Stomach (tissue), 19 donors: ENCODE measurements at places on chromosomes 2 and 18. TPM values are rescaled to one million over a fixed set of nuclear protein-coding genes. Genes with fewer than 3 reads are reported as not detected.

MAIP1 gene
- not detected for total RNA-seq

- no peak overlapping the region for H3K27ac ChIP-seq
- no peaks in the 10 kb centered on the region for H3K4me1 ChIP-seq
- no peaks in the 10 kb centered on the region for H3K27me3 ChIP-seq
- no peak for DNase-seq
- no peaks in the 10 kb centered on the region for H3K36me3 ChIP-seq
- no peak overlapping the region for H3K4me3 ChIP-seq
Observed at GRCh38 chr2:189297446-189297845, 117.9 kb upstream of the COL5A2 start.

- H3K36me3 ChIP-seq: no peaks in the 10 kb centered on the region
- H3K4me1 ChIP-seq: no peaks in the 10 kb centered on the region
- no peak overlapping the region for H3K4me3 ChIP-seq
- DNase-seq: peak; percentile 30
- H3K27me3 ChIP-seq: no peaks in the 10 kb centered on the region
Observed at GRCh38 chr2:209458008-209458979, 34.4 kb downstream of the MAP2 start.

DNA sequence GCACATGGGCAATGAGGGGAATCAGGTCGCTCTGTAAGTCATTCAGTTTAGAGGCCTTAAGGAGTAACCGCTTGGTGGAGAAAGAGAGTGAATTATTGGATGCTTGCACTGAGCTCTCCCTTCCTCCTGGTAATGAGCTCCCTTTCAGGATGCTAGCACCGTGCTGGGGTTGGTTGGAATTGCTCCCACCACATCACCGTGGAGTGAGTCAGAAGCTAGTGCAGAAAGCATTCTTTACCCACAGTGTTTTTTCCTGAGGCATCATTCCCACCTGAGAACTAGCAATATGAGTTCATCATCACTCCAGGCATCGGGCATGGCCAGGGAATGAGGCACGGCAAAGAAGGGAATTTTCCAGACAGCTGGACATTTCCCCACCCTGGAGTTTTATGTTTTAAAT lies 57.6 kb downstream of the ITGB6 start:
- no peaks in the 10 kb centered on the region for H3K4me1 ChIP-seq
- H3K4me3 ChIP-seq: no peak overlapping the region
- H3K27ac ChIP-seq: peak overlapping the region; percentile 54
- H3K36me3 ChIP-seq: peaks cover 3% of the 10 kb centered on the region
- H3K27me3 ChIP-seq: no peaks in the 10 kb centered on the region

GRCh38 chr2:195150819-195151218 lies 506.2 kb upstream of the SLC39A10 start:
- H3K27me3 ChIP-seq: no peaks in the 10 kb centered on the region
- H3K36me3 ChIP-seq: no peaks in the 10 kb centered on the region
- no peak overlapping the region for H3K4me3 ChIP-seq
- no peaks in the 10 kb centered on the region for H3K4me1 ChIP-seq
- H3K27ac ChIP-seq: no peak overlapping the region

DNA sequence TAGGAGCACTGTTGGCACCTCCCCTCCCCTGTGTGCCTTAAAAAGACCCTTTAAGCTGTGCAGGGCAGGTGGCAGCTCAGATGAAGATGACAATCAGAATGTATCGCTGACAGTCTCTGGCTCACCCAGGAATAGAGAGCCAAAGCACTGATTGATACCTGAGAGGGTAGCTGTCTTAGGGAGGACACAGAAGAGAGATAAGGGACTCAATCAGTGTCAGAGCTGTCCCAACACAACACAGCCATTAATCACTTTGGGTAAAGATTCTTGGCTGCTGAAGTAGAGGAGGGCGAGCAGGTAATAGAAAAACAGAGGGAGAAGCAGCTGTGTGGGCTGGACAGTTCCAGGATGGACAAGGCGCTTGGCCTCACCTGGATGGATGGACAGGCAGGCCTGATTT lies 124.9 kb downstream of the NRP2 start:
- no peak for DNase-seq
- peak overlapping the region; percentile 14 for H3K27ac ChIP-seq
- no peaks in the 10 kb centered on the region for H3K27me3 ChIP-seq

CIB4 gene
- total RNA-seq: 1.8 TPM

CPLX4 gene
- not detected for total RNA-seq

- H3K27me3 ChIP-seq: no peaks in the 10 kb centered on the region
- no peak overlapping the region for H3K4me3 ChIP-seq
Observed at GRCh38 chr18:63741769-63742168, 33.4 kb upstream of the SERPINB7 start.

VIT gene
- total RNA-seq: 8.3 TPM

DNA sequence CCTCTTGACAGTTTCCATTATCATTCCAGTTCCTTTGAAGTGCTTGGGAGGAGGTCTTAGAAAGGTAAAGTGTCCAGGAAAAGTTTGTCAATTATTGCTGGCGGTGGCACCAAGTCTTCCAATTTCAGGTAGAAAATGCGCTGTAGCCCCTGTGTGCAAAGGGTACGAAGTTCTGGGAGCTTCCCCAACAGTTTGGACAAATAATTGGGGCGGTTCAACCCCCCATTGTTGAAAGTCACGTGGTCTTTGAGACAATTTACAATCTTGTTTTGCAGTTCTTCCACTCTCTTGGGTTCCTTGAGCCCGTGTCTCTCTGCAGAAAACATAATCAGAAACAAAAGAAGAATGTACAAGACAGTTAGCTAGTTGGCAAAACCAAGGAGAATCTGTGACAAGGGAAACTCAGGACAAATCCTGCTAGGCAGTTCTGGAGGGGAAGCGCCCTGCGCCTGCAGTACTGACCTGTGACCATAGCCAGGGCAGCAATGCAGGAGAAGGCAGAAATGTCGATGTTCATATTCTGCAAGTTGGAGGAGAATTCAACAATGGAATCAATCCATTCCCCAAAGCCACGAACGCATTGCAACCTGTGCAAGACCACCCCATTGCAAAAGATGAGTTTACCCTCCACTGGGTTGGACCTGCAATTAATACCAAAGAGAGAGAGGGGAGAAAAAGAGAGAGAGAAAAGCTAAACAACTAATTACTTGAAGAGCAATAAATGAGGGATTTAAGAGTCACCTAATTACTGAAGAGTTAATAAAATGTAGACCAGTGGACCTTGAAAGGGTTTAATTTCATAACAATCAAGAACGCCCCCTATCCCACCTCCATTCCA lies 6.6 kb downstream of the NR4A2 start:
- no peak for DNase-seq
- H3K4me1 ChIP-seq: peaks cover 44% of the 10 kb centered on the region
- peaks cover 49% of the 10 kb centered on the region for H3K36me3 ChIP-seq
- H3K27ac ChIP-seq: no peak overlapping the region
- no peak overlapping the region for H3K4me3 ChIP-seq

GRCh38 chr2:10258726-10259125 lies 44.0 kb upstream of the HPCAL1 start:
- H3K27ac ChIP-seq: no peak overlapping the region
- no peak for DNase-seq
- H3K36me3 ChIP-seq: no peaks in the 10 kb centered on the region
- H3K4me3 ChIP-seq: no peak overlapping the region
- H3K4me1 ChIP-seq: no peaks in the 10 kb centered on the region
- no peaks in the 10 kb centered on the region for H3K27me3 ChIP-seq

GRCh38 chr2:101912545-101912944 lies 79.2 kb upstream of the IL1R2 start:
- H3K4me1 ChIP-seq: no peaks in the 10 kb centered on the region
- H3K36me3 ChIP-seq: no peaks in the 10 kb centered on the region
- DNase-seq: peak; percentile 14
- H3K27ac ChIP-seq: no peak overlapping the region
- no peaks in the 10 kb centered on the region for H3K27me3 ChIP-seq
- H3K4me3 ChIP-seq: no peak overlapping the region

DNA sequence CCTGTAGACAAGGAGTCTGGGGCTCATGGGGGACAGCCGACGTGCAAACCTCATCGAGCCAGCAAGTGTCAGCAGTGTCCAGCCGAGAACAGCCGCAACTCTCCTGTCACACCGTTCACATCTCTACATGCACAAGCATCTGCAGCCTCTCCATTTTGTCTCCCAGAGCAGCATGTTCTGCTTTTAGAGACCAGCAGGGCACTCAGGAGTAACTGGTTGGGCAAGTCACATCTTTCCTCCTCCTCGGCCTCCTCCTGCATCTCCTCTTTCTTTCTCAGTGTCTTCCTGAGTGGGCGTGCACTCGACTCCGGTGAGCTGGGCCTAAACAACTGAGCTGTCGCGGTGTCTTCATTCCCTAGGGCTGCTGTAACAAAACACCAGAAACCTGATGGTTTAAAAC lies 249.9 kb downstream of the SH3BP4 start:
- H3K36me3 ChIP-seq: no peaks in the 10 kb centered on the region
- no peak overlapping the region for H3K27ac ChIP-seq
- H3K4me3 ChIP-seq: no peak overlapping the region

MYO7B gene
- under 0.01 TPM for total RNA-seq

DNA sequence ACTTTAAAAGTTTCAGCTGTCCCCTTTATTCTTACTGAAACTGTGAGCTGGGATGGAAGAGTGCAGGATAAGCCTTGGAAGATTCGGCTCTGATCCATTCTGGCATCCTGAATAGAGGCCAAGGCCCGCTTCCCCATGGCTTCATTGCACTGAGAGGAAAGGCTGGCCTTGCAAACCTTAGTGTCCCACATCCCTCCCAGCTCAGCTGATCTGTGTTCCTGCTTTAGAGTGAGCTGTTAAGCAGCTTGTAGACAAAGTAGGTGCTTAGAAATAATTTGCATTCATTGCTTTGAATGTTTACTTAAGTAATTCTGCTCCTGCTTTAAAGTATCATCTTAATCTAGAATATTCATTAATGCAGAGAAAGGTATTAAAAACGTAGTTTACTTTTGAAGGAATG lies 169.6 kb upstream of the BOD1L2 start:
- no peak overlapping the region for H3K27ac ChIP-seq
- no peak for DNase-seq
- no peaks in the 10 kb centered on the region for H3K4me1 ChIP-seq
- H3K36me3 ChIP-seq: peaks cover 6% of the 10 kb centered on the region
- H3K4me3 ChIP-seq: no peak overlapping the region
- H3K27me3 ChIP-seq: no peaks in the 10 kb centered on the region

DNA sequence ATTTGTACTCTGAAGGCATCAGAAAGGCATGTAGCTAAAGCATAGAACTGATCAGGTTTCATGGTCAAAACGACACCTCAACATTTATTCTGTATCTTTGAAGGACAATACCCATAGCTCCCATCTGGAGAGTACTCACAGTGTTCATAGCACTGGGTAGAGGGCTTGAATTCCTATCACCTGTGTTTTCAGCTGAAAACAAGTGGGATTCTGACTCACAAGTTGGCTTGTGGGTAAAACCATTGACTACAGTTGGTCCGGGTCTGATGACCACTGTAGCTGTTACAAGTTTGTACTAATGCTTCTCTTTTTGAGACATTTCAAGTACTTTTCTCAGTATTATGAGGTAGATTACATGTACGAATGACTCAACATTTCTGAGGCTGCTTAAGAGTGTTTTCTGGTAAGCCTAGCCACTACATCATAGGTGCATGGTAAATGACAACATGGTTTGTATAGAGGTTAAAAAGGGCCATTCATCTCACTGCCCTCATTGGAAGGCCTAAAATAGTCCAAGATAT lies 68.6 kb upstream of the PELI1 start:
- H3K27me3 ChIP-seq: no peaks in the 10 kb centered on the region
- peaks cover 39% of the 10 kb centered on the region for H3K4me1 ChIP-seq
- DNase-seq: no peak
- no peak overlapping the region for H3K27ac ChIP-seq

MOCOS gene
- 4.1 TPM for total RNA-seq

DNA sequence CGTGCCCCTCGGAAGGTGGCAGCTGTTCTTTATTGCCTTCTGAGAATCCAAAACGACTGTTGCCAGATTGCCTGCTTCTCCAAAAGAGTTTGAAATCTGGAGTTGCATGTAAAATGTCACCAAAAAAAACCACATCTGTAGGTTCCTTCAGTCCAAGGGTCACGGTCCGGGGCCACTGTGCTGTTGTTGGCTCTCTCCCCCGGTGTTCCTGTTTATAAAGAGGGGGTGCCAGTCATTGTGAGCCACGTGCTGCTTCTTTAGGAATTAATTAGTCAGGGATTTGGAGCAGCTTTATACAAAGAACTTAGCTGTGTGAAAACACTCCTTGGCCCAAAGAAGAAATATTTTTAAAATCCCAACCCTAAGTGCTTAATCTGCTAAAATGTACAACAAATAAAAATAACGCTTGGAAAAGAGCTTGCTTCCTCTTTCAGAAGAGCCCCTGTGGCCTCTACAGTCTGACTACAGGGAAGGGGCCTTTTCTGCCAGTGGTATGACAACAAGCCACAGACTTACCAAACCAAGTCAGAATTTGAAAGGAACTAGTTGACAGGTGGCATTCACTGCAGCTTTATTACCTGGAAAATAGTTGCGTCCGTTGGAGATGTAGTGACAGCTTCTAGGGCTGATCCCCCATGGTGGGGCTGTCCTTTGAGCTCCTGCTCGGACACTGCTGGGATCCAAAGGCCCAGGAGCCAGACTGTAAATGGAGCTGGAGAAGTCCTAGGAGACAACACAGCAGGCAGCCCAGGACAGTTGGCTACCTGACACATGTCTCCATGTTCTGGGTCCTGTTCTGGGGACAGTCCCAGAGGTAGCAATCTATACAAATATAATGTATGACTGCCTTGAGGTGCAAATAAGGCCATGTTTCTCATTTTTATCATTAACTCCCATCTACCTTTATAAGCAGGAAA lies 84.5 kb upstream of the SLC1A4 start:
- no peak for DNase-seq
- no peak overlapping the region for H3K27ac ChIP-seq
- H3K4me3 ChIP-seq: no peak overlapping the region
- no peaks in the 10 kb centered on the region for H3K27me3 ChIP-seq
- peaks cover 23% of the 10 kb centered on the region for H3K4me1 ChIP-seq

SPEG gene
- 72.8 TPM for total RNA-seq

CRYBA2 gene
- not detected for total RNA-seq

DNA sequence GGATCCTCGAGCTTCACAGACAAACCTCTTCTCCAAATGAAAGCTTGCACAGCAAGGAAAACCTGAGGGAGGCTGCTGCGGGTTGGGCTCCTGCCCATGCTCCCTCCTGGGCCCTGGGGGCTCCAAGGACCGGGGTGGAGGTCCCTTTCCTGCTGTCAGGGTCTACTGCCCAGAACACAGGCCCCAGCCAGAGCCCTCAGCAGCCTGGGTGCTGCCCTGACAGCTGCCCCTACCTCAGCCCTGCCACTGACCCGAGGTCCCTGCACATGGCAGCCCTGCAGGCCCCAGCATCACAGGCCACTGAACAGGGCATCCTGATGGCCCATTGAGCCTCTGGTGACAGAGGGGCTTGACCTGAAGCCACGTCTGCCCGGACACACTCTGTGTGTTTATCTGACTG lies 41.0 kb downstream of the CROCC2 start:
- H3K4me1 ChIP-seq: no peaks in the 10 kb centered on the region
- peak; percentile 17 for DNase-seq
- H3K27ac ChIP-seq: no peak overlapping the region
- H3K36me3 ChIP-seq: no peaks in the 10 kb centered on the region
- H3K27me3 ChIP-seq: no peaks in the 10 kb centered on the region
